Body of pancreas (tissue), 4 donors: ENCODE measurements at places on chromosomes 13 and 19. TPM values are rescaled to one million over a fixed set of nuclear protein-coding genes. Genes with fewer than 3 reads are reported as not detected.

DNA sequence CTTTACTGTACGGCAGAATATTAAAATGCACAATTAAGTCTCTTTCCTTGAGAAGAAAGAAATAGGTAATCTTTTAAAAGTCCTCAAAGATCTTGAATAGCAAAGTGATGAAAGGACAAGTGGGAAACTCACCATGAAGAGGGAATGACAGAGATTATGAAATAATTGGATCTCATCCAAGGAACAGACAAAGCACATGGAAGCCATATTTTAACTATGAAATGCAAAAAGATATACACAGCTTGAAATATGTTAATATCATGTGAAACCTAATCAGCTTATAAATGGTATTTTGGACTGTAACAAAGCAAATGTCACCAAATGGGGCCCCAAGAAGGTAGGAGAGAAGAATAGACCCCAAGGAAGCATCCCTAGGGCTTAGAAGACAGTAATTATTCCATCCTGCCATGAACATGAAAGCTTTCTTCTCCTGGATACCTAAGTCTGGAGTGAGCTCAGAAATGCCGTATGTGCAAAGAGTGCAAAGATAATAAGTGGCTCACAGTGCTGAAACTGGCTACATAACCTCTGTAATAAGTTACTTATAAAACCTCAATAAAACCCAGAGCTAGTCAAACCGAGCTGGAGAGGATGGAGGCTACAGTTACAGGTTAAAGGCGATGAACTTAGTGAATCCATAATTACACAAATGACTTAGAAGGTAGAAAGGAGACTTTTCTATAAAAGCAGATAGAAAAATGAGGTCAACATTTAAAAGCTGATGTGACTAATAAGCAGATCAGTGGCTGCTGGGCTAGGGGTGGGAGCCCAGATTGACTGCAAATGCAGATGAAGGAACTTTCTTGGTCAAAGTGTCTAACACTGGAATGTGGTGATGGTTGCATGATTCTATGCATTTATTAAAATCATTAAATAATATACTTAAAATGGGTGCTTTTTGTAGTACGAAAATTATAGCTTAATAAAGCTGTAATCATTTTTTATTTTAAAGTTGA, 34.4 kb downstream of the DCLK1 start:
- H3K27me3 ChIP-seq: no peaks in the 10 kb centered on the region
- no peak overlapping the region for H3K4me3 ChIP-seq
- no peaks in the 10 kb centered on the region for H3K36me3 ChIP-seq
- DNase-seq: no peak

DNA sequence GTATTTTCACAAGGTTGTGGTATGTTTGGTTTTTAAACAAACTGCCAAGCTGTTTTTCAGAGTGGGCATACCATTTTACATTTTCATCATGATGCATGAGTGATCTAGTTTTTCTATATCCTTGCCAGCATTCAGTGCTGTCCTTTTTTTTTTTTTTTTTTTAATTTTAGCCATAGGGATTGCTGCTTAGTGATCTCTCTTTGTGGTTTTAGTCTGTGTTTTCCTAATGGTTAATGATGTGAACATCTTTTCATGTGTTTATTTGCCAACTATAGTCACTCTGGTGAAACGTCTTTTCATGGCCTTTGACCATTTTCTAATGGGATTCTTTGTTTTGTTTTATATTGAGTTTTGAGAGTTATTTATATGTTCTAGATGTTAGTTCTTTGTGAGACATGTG, 59.7 kb downstream of the SHISA2 start:
- H3K4me1 ChIP-seq: no peaks in the 10 kb centered on the region
- H3K27me3 ChIP-seq: no peaks in the 10 kb centered on the region
- H3K36me3 ChIP-seq: no peaks in the 10 kb centered on the region
- no peak for DNase-seq
- H3K27ac ChIP-seq: no peak overlapping the region
- no peak overlapping the region for H3K4me3 ChIP-seq

DNA sequence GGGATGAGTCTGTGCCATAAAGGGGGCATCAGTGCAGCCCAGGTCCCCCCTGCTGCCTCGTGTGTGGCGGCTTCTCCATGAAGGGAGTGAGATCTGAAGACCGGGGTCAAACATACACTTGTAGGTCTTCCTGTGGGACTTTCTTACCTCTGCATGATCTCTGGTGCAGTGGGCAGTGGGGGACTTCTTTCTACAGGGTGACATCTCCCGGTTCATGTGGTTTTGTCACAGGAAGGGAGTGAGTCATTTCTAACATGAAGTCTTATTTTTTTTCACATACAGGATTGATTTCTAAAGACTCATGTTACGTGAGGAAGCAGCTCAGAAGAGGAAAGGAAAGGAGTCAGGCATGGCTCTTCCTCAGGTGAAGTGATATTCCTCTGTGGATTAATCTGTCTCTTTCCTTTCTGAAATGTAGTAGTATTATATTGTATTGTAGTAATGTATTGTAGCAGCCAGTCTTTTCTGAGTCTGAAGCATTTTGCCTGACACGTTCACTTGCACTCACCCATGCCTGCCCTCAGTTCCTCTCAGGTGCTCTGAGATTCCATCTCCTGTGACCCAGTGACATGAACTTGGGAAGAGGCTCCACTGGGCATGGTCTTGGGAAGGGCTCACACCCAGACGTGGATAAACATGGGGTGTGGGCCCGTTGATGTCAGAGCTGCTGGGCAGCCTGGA, 15.7 kb downstream of the ZNF808 start:
- H3K4me3 ChIP-seq: no peak overlapping the region
- peaks cover 4% of the 10 kb centered on the region for H3K36me3 ChIP-seq
- DNase-seq: no peak
- H3K27me3 ChIP-seq: no peaks in the 10 kb centered on the region
- no peak overlapping the region for H3K27ac ChIP-seq

GRCh38 chr13:28044608-28045007, 55.8 kb downstream of the FLT3 start:
- peaks cover 2% of the 10 kb centered on the region for H3K4me1 ChIP-seq
- no peak overlapping the region for H3K4me3 ChIP-seq
- H3K36me3 ChIP-seq: no peaks in the 10 kb centered on the region
- no peak overlapping the region for H3K27ac ChIP-seq

GRCh38 chr19:51186323-51186722, 38.6 kb upstream of the CD33 start:
- no peaks in the 10 kb centered on the region for H3K36me3 ChIP-seq
- no peak for DNase-seq
- H3K4me1 ChIP-seq: no peaks in the 10 kb centered on the region
- H3K27me3 ChIP-seq: no peaks in the 10 kb centered on the region
- H3K4me3 ChIP-seq: no peak overlapping the region

GRCh38 chr13:20699715-20700114, 3.8 kb upstream of the IL17D start:
- peaks cover 20% of the 10 kb centered on the region for H3K4me1 ChIP-seq
- no peak for DNase-seq
- no peaks in the 10 kb centered on the region for H3K36me3 ChIP-seq
- no peak overlapping the region for H3K27ac ChIP-seq

DNA sequence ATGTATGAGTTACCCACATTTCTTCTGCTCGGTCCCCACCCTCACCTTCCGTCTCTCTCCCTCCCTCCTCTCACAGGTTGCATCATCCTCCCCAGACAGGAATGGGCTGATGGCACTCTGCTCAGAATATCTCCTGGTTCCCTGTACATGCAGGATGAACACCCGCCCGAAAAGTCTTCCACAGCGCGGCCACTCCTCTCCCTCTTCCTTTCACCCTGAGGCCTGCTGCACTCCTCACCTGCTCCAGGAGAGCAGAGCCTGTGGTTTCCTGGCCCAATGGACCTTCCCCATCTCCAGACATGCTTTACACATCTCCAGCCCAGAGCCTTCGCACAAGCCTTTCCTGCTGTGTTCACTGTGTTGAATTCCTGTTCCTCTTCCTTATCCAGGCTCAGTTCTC, 40.9 kb downstream of the GSX1 start:
- no peaks in the 10 kb centered on the region for H3K27me3 ChIP-seq
- H3K36me3 ChIP-seq: no peaks in the 10 kb centered on the region
- no peak for DNase-seq
- H3K4me1 ChIP-seq: peaks cover 10% of the 10 kb centered on the region

- no peaks in the 10 kb centered on the region for H3K36me3 ChIP-seq
- H3K4me3 ChIP-seq: no peak overlapping the region
- H3K4me1 ChIP-seq: no peaks in the 10 kb centered on the region
- H3K27me3 ChIP-seq: no peaks in the 10 kb centered on the region
- DNase-seq: peak; percentile 16
Measured at GRCh38 chr19:8569066-8569771, 8.0 kb downstream of the MYO1F start.

GRCh38 chr13:88592105-88592504, 920.9 kb downstream of the SLITRK5 start:
- H3K4me1 ChIP-seq: no peaks in the 10 kb centered on the region
- no peak overlapping the region for H3K4me3 ChIP-seq
- no peaks in the 10 kb centered on the region for H3K36me3 ChIP-seq
- H3K27me3 ChIP-seq: no peaks in the 10 kb centered on the region

DNA sequence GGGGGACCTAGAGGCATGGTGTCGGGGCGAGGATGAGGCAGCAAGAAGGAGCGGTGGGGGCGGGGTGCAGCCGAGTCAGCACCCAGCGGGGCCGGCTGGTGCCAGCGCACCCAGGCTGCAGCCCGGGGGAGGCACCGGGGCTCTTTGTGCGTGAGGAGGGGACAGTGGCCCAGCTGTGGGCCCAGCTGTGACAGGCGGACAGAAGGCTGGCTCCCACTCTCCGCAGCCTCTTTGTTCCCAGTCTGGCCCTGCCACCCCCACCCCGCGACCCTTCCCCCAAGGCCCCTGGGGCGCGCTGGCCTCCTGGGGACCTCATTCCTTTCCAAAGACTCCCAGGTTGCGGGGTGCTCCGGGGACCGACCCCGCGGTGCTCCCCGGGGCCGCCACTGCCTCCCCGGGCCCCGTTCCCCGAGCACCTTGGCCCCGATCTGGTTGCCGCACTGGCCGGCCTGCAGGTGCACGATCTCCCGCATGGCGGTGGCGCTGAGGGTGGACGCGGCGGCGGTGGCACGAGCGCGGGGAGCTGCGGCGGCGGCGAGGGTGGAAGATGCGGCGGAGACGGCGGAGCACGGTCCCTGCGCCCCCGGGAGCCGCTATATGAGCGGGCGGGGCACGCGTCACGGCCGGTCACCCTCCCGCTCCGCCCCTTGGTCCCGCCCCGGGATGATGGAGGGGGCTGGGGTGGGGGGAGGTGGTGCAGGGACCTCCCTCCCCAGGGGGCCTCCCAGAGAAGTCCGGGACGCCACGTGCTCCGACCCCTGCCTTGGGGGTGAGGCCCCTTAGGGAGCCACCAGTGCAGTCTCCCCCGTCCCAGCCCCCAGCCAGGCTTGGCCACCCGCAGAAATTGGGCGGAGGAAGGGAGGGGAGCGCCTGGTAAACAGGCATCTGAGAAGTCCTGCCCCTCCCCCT, at the start of gene TUBB4A:
Gene TUBB4A, minus strand, starts transcription at position 570 of the 909 bp plus-strand sequence. Its CDS starts 97 bp downstream, at position 473.
- H3K4me3 ChIP-seq: peak within 1 kb of the TSS; percentile 26
- H3K27me3 ChIP-seq: no peaks in the 10 kb centered on the region
- peaks cover 16% of the 10 kb centered on the region for H3K4me1 ChIP-seq
- no peak within 1 kb of the TSS for H3K27ac ChIP-seq

- H3K36me3 ChIP-seq: no peaks in the 10 kb centered on the region
- H3K27me3 ChIP-seq: no peaks in the 10 kb centered on the region
- H3K4me3 ChIP-seq: no peak overlapping the region
Measured at GRCh38 chr13:109817591-109818535, 31.5 kb upstream of the IRS2 start.

- H3K36me3 ChIP-seq: no peaks in the 10 kb centered on the region
- H3K4me1 ChIP-seq: no peaks in the 10 kb centered on the region
- H3K27me3 ChIP-seq: no peaks in the 10 kb centered on the region
- DNase-seq: no peak
- no peak overlapping the region for H3K27ac ChIP-seq
Measured at GRCh38 chr19:31096935-31097545, 252.2 kb downstream of the TSHZ3 start.

GRCh38 chr13:98842070-98842469, 89.6 kb upstream of the SLC15A1 start:
- H3K4me3 ChIP-seq: no peak overlapping the region
- H3K27me3 ChIP-seq: no peaks in the 10 kb centered on the region
- no peak for DNase-seq
- H3K27ac ChIP-seq: no peak overlapping the region

DNA sequence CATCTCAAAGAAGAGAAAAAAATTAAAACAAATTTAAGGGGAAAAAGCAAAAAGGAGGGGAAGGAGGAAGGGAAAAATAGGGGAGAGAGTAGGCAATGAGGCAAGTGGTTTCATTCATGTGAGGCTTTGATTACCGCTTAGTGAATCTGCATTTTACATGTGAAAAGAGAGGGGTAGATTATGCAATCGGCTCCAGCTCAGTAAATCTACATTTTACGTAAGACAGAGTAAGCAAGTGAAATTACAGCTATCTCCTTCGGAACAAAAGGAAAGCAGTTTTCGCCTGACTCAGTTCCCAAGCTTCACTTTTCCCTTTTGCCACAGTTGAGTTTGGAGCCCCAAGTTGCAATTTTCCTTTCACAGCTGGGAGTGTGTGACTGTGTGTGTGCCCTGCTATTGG, 16.0 kb upstream of the OLFM2 start:
- H3K27me3 ChIP-seq: no peaks in the 10 kb centered on the region
- no peaks in the 10 kb centered on the region for H3K4me1 ChIP-seq
- no peak overlapping the region for H3K4me3 ChIP-seq
- H3K36me3 ChIP-seq: no peaks in the 10 kb centered on the region
- no peak for DNase-seq
- H3K27ac ChIP-seq: no peak overlapping the region

DNA sequence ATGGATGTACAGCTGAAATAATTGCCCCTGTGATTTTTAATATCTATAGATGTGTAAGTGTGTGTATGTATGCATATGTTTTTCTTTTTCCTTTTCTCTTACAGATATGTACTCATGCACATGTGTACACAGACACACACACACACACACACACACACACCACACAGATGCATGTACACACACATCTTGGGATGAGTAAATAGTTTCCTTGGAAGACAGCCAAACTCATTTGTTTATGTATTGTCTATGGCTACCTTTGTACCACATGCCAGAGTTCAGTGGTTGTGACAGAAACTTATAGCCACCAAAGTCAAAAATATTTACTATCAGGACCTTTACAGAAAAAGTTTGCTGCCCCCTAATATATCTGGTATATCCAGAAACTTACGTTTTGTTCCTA, 192.6 kb downstream of the MAB21L1 start:
- H3K27ac ChIP-seq: no peak overlapping the region
- no peaks in the 10 kb centered on the region for H3K36me3 ChIP-seq
- no peak for DNase-seq
- no peaks in the 10 kb centered on the region for H3K4me1 ChIP-seq
- H3K27me3 ChIP-seq: no peaks in the 10 kb centered on the region

DNA sequence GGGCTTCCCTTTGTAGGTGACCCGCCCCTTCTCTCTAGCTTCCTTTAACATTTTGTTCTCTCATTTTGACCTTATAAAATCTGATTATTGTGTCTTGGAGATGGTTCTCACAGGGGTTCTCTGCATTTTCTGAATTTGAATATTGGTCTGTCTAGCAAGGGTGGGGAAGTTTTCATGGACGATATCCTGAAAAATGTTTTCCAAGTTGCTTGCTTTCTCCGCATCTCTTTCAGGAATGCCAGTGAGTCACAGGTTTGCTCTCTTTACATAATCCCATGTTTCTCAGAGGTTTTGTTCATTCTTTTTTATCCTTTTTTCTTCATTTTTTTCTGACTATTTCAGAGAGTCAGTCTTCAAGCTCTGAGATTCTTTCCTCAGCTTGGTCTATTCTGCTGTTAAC, 53.6 kb downstream of the POSTN start:
- no peak overlapping the region for H3K4me3 ChIP-seq
- no peaks in the 10 kb centered on the region for H3K36me3 ChIP-seq
- DNase-seq: no peak
- H3K4me1 ChIP-seq: no peaks in the 10 kb centered on the region

The ZNF260 gene
- 3.0 TPM for total RNA-seq

The SLITRK5 gene
- 0.33 TPM for total RNA-seq

The SIAH3 gene
- total RNA-seq: not detected

The ERICH4 gene
- total RNA-seq: not detected

The SELENOV gene
- not detected for total RNA-seq

The PSG2 gene
- not detected for total RNA-seq

The HS6ST3 gene
- total RNA-seq: 2.3 TPM

The ZNF132 gene
- 5.9 TPM for total RNA-seq
